SHP77 treated with DMSO at 0.1 percent for 48 hours (cell line): ENCODE measurements at places on chromosomes 5 and 9.

- DNase-seq = no peak
Observed at GRCh38 chr5:6829150-6829784, 116.0 kb downstream of the TENT4A start.

DNA sequence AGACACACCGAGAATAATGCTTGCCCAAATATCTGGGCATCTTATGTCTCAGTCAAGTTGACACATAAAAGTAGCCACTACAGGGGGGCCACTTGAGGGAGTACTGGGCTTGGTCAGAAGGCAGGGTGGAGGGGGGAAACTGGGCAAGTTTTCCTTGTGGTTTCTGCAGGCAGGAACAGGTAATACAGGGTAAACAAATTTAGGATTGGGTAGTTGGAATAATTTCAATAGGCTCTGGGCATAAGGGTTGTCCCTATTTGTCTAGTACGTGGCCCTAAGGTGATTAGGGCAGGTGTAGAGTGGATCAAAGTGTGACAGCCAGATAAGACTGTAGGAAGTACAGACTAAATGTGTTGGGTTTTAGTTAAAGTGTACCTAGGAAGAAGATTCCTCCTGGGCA is 353.1 kb downstream of the TLE4 start:
- no peak for DNase-seq

- no peak for DNase-seq
Observed at GRCh38 chr5:10030219-10030831, 219.4 kb downstream of the ATPSCKMT start.

- no peak for DNase-seq
Observed at GRCh38 chr5:171330021-171330420, 21.0 kb downstream of the TLX3 start.

- no peak for DNase-seq
Observed at GRCh38 chr9:571066-571465, 270.4 kb upstream of the DMRT1 start.

- no peak for DNase-seq
Observed at GRCh38 chr5:37777432-37778130, 62.3 kb downstream of the GDNF start.

GRCh38 chr5:133406977-133407632 is 205.2 kb downstream of the FSTL4 start:
- no peak for DNase-seq

DNA sequence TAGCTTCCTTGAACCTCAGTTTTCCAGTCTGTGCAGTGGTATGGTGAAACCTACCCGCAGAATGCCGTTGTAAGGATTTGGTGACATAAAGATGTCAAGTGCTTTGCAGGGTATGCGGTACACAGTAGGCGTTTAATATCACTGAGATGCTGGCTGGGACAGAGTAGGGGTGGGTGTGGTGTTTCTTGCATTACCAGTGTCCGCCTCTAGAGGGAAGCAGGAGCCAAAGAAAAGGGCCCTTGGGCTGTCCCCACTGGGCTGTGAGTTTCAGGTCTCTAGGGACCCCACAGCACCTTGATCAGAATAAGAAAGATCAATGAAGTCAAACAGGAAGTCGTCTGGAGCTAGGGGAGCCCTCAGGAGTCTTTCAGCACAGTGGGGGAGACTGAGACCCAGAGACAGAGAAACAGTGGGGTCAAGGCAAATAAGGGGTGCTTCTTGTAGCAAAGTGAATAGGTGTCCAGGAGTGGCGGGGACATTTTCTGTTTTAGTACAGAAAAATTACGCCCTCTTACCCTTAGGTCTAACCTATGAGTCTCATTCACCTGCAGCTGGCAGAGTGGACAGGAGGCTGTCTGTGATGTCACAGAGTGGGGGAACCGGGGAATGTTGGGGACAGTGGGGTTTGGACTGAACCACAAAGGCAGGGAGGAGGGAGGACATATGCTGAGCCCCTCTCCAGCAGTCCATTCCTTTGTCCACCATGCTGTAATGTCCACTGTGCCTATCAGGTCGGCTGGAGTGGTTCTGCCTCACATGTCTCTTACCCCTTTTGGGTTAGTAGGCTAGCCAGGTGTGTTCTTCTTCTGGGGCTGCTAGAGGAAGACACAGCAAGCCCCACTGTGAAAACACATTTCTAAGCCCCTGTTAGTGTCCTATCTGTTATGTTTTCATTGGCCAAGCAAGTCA is 4.7 kb upstream of the TEX53 start:
- DNase-seq = no peak

GRCh38 chr9:72459308-72459707 is 62.1 kb upstream of the TMC1 start:
- no peak for DNase-seq

DNA sequence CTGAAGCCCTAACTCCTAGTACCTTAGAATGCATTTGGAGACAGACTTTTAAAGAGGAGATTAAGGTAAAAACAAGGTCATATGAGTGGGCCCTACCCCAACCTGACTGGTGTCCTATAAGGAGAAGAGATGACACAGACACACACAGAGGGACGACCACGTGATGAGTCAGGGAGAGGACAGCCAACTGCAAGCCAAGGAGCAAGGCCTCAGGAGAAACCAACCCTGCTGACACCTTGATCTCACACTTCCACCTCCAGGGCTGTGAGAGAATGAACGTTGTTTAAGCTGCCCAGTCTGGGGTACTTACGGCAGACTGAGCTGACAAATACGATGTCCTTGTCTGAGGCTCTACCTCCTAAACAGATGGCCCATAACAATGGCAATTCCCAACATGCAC is 93.6 kb downstream of the ROR2 start:
- DNase-seq = no peak

- DNase-seq = no peak
Observed at GRCh38 chr9:97749928-97750327, 52.8 kb upstream of the XPA start.

- no peak for DNase-seq
Observed at GRCh38 chr5:111928511-111928910, 171.5 kb upstream of the NREP start.

DNA sequence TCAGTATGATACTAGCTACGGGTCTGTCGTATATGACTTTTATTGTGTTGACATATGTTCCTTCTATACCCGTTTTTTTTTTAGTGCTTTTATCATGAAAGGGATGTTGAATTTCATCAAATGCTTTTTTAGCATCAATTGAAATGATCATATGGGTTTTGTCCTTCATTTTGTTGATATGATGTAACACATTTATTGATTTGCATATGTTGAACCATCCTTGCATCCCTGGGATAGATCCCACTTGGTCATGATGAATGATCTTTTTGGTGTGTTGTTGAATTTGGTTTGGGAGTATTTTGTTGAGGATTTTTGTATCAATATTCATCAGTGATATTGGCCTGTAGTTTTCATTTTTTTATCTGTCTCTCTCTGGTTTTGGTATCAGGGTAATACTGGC is 50.9 kb downstream of the OSMR start:
- DNase-seq = no peak

DNA sequence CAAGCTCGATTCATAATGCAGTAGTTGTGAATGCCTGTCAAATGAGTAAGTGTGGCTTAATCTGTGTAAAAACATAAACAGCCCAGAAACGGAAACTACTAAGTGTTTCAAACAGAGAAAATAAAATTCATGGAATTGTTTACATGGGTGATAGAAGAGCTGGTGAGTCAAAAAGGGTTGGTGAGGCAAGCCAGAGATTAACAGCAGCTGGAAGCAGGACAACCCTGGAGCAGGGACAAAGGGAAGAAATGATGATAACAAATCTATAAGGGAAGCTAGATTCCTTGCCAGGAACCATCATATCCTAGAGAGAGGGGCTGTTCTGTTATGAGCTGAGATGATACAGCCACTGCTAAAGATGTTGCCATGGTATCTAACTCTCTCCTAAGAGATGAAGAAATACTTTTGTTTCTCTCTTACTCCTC is 18.0 kb upstream of the PRR16 start:
- no peak for DNase-seq

DNA sequence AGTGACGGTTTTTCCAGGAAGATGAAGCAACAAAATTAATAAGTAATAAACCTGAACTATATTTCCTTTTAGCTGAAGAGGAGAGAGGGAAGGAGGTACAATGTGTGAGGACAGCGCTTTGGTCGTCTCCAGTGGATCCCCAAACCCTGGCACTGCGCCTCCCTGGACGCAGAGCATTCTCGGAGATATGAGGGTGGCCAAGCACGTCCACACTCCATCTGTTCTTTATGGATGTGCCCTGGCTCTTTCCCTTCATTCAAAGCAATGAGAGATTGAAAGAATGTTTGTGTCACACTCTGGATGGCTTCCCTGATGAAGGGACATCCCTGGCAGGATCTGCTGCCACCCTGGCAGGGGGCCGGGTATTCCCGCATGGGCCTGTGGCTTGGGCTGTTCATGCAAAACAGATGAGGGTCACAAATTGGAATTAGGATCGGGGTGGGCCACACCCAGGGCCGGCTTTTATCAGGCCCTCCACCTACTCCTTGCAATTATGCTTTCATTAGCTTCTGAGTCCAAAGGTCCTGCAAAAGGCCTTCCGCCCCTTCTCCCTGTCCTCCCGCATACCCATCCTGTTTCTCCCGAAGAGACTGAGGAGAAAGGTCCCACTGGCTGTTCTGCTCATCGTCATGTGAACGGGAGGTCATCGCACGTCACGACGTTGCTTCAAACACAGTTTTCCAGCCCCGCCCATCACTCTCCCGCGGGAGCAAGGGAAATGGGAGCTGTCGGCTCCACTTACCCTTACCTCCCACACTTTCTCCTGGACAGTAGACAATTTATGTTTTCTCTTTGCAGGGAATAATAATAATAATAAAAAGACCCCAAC is 286.1 kb upstream of the IRX4 start:
- no peak for DNase-seq

GRCh38 chr5:14257995-14258403 is 114.9 kb downstream of the TRIO start:
- DNase-seq = no peak

- no peak for DNase-seq
Observed at GRCh38 chr5:83553000-83553486, 81.5 kb downstream of the VCAN start.

DNA sequence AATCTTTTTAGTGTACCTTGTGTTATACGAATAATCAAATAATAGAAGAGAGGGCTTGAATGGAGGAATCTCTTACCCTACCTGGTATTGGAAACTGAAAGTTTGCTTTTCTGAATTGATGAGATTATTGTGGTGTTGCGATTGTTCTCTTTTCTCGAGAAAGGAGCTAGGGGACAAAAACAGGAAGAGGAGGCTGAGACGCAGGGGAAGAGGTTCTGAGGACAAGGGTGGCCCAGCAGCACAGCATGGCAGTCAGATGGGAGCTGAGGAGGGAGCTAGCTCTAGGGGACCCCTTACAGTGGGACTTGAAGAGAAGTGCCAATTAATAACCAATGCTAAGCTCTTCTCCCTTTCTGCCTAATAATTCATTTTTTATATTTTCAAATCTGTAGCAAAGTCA is 183.3 kb upstream of the DMAC1 start:
- DNase-seq = no peak

DNA sequence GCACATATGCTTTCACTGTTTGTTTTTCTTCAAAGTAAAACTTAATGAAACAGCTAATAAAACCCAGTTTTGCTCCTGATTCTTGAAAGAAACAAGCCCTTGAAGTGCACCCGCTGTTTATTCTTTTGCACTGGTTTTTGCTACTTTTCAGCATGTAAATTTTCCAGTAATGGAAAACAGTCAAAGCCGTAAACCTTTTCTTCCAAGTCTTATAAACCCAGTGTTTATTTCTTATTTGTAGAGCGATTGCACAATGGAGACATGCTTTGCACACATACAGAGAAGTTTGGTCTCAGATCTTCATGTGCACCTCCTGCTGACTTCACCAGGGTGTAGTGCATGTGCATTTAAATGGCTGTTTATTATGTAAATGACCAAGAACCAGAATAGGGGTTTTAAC is 51.8 kb downstream of the ATG10 start:
- no peak for DNase-seq

- DNase-seq = no peak
Observed at GRCh38 chr5:3889412-3890142, 293.9 kb downstream of the IRX1 start.

GRCh38 chr5:38598994-38599617 is 42.7 kb upstream of the LIFR start:
- no peak for DNase-seq

DNA sequence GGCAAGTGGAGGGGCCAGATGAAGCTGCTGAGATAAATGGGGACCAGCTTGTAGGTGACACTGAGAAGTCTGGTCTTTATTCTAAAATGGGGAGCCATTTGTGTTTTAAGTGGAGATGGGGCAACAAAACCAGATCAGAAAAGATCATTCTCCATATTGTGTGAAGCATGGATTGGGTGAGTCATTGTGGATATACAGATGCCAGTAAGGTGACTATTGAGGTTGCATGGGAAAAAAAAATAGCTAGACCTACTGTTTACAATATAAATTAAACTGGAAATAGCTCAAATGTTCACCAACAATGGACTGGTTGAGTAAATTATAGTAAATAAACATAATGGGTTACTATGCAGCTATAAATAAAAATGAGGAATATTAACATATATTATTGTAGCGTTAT is 5.4 kb upstream of the MAP1B start:
- DNase-seq = no peak

DNA sequence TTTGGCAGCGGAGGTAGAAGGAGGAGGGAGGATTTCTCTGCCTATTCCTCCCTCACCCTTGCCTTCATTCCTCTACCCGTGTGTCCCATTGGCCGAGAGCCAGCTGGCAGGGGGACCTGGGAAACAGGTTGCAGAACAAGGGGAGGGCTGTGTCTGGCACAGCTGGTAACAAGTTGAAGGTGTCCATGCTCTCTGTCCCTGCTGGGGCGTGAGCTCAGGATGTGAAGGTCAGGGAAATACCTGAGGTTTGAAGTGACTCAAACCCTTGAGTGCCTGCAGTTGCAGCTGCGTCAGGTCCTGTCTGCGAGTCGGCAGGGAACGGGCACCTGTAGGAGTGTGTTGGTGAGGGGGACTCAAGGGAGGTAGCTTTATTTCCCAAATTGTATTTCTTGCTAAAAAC is 16.2 kb downstream of the MIGA2 start:
- DNase-seq = no peak

- DNase-seq = no peak
Observed at GRCh38 chr5:62283861-62284260, 22.1 kb upstream of the KIF2A start.

- DNase-seq = no peak
Observed at GRCh38 chr9:112945620-112946208, 55.0 kb upstream of the SLC46A2 start.

- DNase-seq = no peak
Observed at GRCh38 chr9:91750343-91750742, 199.7 kb downstream of the ROR2 start.

GRCh38 chr5:79346420-79346824 is 110.5 kb downstream of the JMY start:
- no peak for DNase-seq

- DNase-seq = no peak
Observed at GRCh38 chr9:26262421-26263107, 584.3 kb upstream of the TUSC1 start.

- no peak for DNase-seq
Observed at GRCh38 chr9:37209431-37210386, 89.3 kb downstream of the ZCCHC7 start.

GRCh38 chr5:61087921-61088320 is 74.3 kb downstream of the SMIM15 start:
- DNase-seq = no peak
